ENCODE measurements at places on chromosomes 13 and 19.

GRCh38 chr13:87887459-87888123 is 216.4 kb downstream of the SLITRK5 start:
- no peak for DNase-seq

DNA sequence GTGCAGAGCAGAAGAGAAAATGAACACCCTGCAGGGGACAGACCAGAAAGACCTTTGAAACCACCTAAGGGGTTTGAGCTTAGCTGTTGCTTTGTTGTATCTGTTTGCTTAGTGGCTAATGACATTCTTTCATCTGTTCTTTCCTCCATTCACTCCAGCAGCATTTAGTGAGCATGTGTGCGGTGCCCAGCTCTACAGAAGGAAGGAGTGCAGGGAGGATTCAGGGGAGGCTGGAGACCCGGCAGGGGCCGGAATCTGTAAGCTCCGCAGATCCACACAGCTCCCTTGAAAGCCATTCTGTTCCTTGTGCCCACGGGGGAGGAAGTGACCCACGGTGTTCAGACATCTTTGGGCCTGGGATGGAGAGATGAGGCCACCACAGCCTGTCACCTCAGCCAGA is 27.5 kb downstream of the UQCRFS1 start:
- DNase-seq = no peak

- DNase-seq = no peak
Measured at GRCh38 chr13:79382545-79383275, 23.3 kb downstream of the RBM26 start.

DNA sequence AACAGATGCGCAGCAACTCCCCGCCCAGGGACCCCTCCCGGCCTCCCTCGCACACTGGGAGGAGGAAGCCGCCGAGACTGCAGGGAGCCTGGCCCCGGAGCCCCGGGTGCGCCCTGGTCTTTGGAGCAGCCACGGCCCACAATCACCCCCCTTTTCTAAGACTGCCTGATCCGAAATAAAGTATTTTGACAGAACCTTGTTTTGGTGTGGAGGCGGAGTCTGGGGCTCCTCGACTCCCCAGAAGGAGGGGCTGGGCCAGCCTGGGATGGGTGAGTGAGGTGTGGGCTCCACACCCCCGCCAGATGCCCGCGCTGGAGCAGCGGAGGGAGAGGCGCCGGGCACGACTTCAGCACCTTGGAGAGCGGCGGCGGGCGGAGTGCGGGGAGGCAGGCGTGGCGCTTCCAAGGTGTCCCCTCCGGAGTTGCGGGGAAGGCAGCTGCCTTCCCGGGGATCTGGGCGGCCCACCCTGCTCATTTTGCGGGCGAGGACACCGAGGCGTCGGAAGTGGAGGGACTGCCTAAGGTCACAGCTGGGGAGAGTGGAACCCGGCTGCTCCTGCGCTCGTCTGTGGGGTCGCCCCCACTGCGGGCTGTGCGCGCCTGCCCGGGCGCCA is 9.4 kb downstream of the SIRT6 start:
- DNase-seq = peak; percentile 43

GRCh38 chr19:50490991-50491472 is 14.4 kb upstream of the GARIN5A start:
- DNase-seq = no peak

DNA sequence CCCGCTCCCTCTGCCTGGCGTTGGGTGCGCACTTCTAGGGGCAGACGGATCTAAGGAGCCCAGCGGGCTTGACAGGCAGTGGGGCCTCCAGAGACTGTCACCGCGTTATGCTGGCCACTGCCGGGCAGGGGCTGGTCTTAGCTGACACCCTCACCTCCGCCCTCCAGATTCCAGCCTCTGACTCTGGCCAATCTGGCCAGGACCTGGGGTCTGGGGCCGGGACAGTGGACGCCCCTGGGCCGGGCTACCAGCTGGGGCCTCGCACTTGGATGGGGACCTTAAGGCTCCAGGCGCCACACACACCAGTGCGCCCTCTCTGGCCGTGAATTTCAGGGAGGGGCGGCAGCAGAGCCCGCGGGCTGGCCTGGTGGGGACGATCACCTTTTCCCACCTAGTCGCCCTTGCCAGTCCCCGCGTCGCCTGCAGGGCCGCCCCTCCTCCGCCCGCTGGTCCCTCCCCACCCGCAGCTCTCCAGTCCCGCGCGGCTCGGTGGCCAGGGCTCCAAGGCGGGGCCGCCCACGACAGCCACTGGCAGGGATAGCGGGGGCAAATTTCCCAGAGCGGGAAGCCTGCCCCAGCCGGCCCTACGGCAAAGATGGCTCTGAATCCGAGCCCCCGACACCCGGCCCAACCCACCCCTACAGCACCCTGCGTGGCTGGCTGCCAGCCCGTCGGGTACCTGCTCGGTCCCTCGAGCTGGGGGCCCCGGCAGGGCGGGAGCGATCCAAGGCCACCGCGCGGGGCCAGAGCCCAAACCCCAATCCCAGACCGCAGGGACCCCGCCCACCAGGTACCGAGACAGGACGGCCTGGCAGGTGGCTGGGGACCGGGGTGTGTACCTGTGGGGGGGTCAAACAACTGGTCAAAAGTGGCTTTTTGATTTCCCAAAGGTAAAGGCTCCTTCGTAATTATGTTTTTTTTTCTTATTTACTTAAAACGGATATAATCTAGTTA is 6.1 kb upstream of the ZNF98 start:
- no peak for DNase-seq

GRCh38 chr13:58587183-58587582 is 955.6 kb downstream of the PCDH17 start:
- no peak for DNase-seq

GRCh38 chr19:39941151-39941550 is 6.7 kb upstream of the FCGBP start:
- no peak for DNase-seq

GRCh38 chr19:11479090-11479897 is 1.6 kb downstream of the ELAVL3 start:
- DNase-seq = peak; percentile 15

DNA sequence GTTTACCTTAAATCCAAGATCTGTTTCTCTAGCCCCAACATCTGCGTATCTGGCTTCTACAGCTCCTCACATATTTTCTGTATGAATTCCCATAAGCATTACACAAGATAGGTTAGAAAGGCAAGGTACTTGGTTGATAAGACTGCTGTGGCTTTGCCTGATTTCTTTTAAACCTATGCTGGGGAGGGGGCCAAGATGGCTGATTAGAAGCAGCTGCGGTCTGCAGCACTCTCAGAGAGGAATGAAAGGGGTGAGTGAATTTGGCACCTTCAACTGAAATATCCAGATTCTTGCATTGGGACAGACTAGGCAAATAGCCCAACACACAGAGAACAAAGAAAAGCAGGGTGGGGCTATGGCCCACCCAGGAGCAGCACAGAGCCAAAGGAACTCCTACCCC is 12.2 kb upstream of the DLEU7 start:
- no peak for DNase-seq

GRCh38 chr13:106032441-106032840 is 503.0 kb downstream of the EFNB2 start:
- DNase-seq = no peak

GRCh38 chr19:2251106-2252054 is 2.3 kb downstream of the AMH start:
- no peak for DNase-seq
